ENCODE measurements at places on chromosomes 1 and 21.

GRCh38 chr1:59271561-59272260 is 25.2 kb upstream of the FGGY start:
- DNase-seq, result no peak

GRCh38 chr1:61274939-61275338 is 192.6 kb downstream of the NFIA start:
- DNase-seq, result no peak

GRCh38 chr21:37503848-37504467 is 137.4 kb downstream of the DYRK1A start:
- DNase-seq, result peak; percentile 87

DNA sequence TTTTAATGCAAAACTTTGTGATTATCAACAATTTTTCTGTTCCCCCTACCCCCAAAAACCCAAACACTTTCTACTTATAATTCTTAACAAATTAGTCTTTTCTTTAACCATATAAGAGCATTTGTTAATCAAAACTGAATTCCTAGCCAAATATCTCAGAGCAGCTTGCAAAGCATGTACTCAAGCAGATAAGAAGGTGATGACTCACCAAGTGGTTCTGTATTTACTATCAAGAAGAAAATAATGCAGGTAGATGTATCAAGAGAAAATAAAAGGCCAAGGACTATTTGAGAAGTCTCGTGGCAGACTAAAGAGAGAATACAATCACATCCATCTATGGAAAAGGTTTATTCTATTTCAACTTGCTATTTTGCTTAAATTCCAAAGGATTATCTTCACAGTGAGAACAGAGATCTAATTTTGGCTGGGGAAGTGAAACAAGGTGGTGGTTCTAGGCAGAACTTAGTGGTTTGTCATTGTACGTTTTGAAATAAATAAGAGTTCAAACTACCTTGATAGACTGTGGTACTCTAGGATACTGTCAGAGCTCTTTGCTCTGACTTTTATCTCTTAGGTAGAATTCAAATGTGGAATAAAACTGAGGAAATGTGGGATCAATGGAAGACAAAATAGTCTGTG is 94.7 kb upstream of the NRIP1 start:
- DNase-seq, result no peak

- DNase-seq, result peak; percentile 38
Measured at GRCh38 chr1:225896937-225897549, 8.1 kb upstream of the LEFTY1 start.

GRCh38 chr1:26287811-26288210 is 7.9 kb downstream of the SH3BGRL3 start:
- DNase-seq, result no peak

GRCh38 chr1:208766832-208767231 is 522.6 kb upstream of the PLXNA2 start:
- DNase-seq, result no peak

- DNase-seq, result peak; percentile 41
Measured at GRCh38 chr1:215277532-215277931, 195.0 kb downstream of the KCNK2 start.

GRCh38 chr1:150151291-150152181 is 1.8 kb downstream of the PLEKHO1 start:
- peak; percentile 30 for DNase-seq

DNA sequence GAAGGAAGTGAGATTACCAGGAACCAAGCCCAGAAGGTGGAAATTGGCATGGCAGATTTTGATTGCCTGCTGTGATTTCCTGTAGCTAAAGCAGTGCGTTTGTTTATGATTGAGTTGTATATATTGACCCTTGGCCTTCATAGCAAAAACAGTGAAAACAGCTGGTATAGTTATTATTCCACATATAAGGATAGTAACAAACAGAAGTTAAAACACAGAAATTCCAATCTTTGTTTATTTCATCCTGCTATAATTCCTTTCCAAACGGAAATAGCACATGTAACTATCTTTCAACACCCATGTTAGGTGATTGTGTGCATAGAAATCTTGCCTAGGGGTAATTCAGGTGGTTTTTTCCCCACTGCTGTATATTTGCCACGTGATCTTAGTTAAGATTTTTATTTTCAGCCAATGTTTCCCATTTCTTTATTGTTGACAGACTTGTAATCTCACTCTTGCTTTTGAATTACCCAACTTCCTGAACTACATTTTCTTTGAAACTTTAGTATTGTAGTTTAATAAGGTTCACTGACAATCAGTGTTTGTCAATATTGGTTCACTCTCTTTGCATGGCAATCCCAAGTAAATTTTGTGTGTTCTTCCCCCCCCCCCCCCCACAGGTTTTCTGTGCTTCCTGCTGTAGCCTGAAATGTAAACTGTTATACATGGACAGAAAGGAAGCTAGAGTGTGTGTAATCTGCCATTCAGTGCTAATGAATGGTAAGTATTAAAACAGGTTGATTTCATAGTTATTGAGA is 102.7 kb downstream of the CC2D1B start:
- DNase-seq, result no peak

GRCh38 chr1:173333581-173333980 is 126.5 kb upstream of the TNFSF4 start:
- DNase-seq, result peak; percentile 69

GRCh38 chr1:93595743-93596142 is 85.9 kb downstream of the BCAR3 start:
- no peak for DNase-seq

GRCh38 chr1:22530715-22531114 is 32.6 kb upstream of the EPHA8 start:
- DNase-seq, result no peak

DNA sequence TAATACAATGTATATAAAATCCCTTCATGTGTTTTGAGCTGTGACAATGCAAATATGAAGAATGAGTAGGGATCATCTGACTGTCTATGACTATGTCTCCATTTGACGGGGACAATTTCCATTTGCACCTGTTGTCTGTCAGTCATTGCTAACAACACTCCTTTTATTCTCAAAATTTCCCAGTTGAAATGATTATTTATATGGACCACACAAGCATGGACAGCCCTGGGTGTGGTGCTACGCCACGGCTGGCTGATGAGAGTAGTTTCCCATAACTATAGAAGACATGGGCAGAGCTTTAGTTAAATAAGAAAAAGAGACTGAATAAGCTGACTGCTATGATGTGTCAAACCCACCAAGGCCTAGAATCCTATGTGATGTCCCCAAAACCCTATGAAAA is 135.8 kb downstream of the MAP3K21 start:
- DNase-seq, result no peak

GRCh38 chr1:184945029-184945428 is 29.3 kb downstream of the NIBAN1 start:
- no peak for DNase-seq

Data from ELR (cell line).